ENCODE measurements at places on chromosomes 11 and 22.

DNA sequence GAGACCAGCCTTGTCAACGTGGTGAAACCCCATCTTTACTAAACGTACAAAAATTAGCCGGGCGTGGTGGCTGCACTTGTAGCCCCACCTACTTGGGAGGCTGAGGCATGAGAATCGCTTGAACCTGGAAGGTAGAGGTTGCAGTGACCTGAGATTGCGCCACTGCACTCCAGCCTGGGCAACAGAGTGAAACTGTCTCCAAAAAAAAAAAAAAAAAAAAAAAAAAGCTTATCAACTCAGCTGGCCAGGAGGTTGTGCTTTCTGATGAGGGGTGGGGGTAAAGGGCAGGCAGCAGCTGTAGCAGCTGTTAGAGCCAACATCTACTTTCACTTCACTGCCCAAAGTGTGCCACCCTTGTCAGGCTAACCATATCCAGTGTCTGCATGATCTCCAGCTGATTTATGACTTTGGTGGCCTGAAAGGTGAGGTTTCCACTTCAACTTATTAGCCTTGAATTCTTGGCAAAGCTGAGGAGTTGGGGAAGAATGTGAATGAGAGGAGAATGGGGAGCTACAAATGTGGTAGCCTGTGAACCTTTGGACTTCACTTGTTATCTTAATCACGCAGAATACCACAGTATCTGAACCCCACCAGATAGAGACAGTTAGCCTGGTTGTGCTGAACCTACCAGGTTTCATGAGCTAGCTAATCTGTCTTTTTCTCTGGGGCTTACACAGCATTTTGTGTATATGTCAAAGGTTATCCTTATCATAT, 19.6 kb downstream of the RNF121 start:
- no peak for DNase-seq

GRCh38 chr22:40345815-40346184, 500 bp upstream of the ADSL start:
- no peak for DNase-seq

DNA sequence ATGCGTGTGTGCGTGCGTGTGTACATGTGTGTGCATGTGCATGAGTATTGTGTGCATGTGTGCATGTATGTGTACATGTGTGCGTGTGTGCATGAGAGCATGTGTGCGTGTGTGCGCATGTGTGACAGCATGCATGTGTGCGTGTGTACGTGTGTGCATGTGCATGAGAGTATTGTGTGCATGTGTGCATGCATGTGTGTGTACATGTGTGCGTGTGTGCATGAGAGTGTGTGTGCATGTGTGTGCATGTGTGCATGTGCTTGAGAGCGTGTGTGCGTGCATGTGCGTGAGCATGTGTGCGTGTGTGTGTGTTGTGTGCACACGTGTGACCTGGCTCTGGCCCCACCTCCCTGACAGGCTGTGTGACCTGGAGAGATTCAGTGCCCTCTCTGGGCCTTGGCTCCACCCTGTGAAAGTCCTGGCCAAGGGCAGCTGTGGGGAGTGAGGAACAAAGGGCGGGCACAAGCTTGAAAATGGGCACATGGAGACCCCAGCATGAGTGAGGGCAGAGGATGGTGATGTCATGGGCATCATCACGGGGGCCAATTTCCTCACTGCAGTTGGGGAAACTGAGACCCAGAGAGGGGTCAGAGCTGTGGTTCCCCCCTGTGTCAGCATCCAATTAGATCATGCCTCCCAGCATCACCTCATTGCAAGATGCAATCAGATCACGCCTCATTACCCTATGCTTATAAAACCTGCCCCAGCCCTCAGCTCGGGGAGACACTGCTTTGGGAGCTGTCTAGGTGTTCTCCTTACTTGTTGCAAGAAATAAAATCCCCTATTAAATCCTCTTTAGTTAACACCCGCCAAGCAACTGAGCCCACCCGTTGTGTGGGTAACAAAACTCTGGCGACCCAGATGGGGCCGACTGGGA, 658 bp downstream of the ACY3 start:
- no peak for DNase-seq

GRCh38 chr11:18785411-18785810, 6.2 kb downstream of the PTPN5 start:
- DNase-seq, result no peak

DNA sequence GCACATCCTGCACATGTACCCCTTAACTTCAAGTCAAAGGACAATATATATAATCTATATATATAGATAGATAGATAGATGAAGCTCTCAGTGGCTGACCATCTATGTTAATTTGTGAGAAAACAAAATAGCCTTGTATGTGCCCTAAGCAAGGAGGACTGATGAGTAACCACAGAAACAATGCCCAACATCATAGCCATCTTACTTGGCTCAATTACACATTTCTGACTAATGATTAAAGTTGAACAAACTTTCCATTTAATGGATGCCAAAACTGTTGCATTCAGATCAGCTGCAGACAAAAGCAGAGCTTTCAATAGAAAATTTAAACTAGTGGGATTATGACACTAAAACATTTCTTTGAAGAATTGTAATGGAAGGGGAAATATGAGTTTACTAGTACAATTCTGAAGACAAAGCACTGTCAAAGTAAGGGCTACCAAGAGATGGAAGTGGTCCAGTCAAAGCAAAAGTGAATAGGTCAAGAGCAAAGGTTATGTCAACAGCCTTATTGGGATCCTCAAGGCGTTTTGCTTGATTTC, 1188.2 kb upstream of the RAG2 start:
- no peak for DNase-seq

DNA sequence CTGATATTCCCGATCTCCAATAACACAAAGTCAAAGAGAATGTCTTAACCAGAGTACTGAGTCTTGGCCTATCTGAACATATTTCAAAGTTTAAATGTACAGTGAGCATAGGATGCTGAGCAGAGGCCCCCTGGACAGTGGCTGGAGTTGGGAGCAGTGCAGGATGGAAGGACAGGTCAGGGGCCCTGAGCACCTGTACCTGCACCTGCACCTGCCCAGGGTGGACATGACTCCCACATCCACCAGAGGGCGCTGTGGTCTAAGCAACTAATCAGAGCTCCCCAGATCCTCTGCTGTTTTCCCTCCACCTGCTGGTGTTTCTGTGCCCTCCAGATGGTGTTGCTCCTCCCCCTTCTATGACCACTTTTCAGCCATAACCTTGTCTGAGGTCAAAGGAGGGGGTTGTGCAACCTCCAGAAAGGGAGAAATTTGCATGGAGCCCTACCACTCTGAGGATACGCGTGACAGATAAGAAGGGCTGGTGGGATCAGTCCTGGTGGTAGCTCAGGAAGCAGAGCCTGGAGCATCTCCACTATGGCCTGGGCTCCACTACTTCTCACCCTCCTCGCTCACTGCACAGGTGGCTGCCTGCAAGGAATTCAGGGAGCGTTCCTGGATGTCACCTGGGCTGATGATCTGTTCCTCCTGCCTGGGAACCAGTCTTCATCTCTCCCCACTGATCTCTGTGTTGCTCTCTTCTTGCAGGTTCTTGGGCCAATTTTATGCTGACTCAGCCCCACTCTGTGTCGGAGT, 49.1 kb upstream of the VPREB1 start:
- DNase-seq, result peak; percentile 43

All from posterior cingulate gyrus (tissue), 11 donors.